ENCODE measurements at places on chromosomes 3 and 15.

DNA sequence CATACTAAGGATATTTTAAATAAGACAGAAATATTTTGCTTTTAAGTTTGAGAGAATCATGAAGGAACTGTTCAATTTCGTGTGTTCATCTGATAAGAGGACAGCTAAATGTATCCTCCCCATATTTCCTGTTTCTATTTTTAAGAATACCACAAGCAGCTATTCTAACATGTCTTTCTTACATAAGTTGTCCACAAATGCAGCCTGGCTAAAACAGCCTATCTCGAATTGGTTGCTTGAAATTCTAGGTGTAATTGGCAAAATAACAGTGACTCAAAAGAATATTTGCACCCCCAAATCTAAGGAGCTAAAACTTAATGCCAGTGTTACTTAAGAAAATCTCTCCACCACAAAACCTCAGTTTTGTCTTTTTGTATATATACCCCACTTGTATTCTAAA is 35.0 kb downstream of the BTLA start:
- DNase-seq = no peak

DNA sequence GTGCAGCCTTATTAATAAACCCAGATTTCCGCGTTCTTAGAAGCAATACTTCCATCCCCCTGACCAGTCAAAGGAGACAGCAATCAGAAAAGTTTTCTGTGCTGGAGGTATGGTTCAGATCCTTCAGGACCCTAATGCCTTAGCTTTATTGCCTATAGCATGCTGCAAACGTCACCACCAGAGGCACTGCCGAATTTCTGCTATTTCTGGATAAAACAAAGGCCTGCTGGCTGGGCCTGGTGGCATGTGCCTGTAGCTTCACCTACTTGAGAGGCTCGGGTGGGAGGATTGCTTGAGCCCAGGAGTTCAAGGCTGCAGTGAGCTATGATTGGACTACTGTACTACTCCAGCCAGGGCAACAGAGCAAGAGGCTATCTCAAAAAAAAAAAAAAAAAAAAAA is 407.2 kb downstream of the FOXP1 start:
- no peak for DNase-seq

- no peak for DNase-seq
Measured at GRCh38 chr3:153628591-153628990, 466.6 kb downstream of the RAP2B start.

- DNase-seq = no peak
Measured at GRCh38 chr3:14522768-14523167, 17.4 kb downstream of the GRIP2 start.

GRCh38 chr15:65323071-65323511 is 18.6 kb downstream of the RNU5B-1 start:
- no peak for DNase-seq

GRCh38 chr3:43959498-43960447 is 269.0 kb downstream of the ABHD5 start:
- DNase-seq = no peak
